ENCODE measurements at places on chromosomes 16 and 17.
A peak's percentile ranks its signal among the peaks of the same experiment; 100 is the strongest.

DNA sequence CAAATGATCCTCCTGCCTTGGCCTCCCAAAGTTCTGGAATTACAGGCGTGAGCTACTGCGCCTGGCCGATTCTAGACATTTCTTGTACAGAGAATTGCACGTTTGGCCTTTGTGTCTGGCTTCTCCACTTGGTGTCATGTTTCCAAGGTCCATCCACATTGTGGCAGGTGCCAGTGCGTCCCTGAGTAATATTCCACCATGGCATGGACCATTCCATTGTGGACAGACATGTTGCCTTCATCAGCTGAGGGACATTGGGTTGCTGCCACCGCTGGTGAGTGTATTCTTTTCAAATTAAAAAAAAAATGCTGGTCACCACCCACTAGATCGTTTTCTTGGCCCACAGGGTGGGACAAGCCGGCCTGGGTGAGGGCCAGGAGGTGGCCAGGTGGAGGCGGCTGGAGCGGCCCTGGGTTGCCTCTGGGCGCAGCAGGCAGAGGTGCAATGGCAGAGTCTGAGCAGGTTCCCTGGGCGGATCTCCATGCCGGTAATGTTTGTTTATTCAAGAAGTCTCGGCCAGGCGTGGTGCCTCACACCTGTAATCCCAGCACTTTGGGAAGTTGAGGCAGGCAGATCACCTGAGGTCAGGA, 274.1 kb downstream of the SEC14L1 start:
- no peak for DNase-seq

GRCh38 chr17:36602030-36602748, 806 bp downstream of the MRM1 start:
- no peak for DNase-seq

- DNase-seq: peak; percentile 20
Observed at GRCh38 chr16:68492543-68493411, 44.5 kb upstream of the SMPD3 start.

DNA sequence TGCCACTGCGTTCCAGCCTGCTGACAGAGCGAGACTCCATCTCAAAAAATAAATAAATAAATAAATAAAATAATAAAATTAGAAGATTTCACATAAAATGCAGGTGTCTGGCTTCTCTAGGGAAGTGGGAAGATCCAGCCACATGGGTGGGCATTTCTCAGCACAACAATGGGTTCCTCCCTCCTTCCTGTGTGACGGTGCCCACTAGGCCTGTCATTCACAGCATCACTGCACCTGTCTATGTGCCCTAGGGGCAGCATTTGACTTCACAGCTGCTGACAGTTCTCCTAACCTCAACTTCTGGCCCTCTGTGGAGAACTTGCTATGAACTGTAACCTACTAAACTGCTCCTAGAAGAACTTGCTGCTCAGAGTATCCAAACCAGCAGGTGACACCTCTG, 3.0 kb downstream of the ABHD15 start:
- no peak for DNase-seq

DNA sequence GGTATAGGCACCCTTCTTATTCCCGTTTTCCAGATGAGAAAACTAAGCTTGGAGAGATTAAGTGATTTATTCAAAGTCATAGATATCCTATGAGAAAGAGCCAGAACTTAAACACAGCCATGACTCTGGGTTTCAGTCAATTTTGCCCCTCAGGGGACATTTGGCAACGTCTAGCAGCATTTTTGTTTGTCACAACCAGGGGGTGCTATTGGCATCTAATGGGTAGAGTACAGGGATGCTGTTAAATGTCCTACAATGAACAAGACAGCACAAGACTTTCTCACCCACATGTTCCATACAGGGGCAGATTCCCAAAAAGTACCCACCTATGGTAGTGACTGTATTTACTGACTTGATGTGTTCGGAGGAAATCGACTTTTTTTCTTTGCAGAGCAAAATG, 4.8 kb upstream of the SHISA9 start:
- DNase-seq: no peak

- DNase-seq: no peak
Observed at GRCh38 chr17:2433696-2434095, 32.8 kb upstream of the MNT start.

DNA sequence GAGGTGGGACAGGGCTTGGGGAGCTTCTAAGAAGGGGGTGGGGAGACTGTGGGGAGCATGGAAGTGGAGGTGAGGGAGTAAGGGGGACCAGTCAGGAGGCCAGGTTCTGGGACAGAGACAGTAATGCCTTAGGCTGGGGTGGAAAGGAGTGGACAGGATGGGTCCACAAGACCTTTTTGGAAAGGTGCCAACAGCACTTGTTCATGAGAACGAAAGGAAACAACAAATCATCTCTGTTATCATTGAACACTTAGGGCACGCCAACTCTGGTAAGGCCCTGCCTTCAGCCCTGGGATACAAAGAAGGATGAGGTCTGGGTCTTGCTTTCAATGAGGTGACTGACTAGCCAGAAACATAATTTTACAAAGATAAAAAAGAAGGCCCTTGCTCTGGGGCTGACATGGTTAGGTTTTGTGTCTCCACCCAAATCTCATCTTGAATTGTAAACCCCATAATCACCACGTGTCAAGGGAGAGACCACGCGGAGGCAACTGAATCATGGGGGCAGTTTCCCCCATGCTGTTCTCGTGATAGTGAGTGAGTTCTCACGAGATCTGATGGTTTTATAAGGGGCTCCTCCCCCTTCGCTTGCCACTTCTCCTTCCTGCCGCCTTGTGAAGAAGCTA, 113.8 kb downstream of the SLC39A11 start:
- no peak for DNase-seq

DNA sequence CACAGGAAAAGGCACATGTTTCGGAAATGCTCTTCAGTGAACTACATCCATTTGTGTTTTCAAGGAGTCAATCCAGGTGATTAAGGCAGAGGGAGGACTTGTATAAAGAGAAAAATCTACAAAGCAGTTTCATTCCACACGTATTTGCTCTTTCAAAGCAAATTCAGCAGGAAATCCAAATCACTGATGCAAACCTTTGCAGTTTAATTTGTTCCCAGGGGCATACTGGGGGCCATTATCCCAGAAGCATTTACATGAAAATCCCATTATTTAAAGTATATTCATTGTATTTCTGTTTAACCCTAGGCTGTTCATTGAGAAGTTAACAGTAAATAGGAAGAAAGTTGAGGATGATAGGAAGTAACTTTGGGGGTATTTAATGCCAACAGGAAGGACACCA, 147.9 kb downstream of the PMP22 start:
- DNase-seq: no peak

GRCh38 chr17:48054238-48055185, 6.4 kb downstream of the NFE2L1 start:
- DNase-seq: peak; percentile 78

- DNase-seq: no peak
Observed at GRCh38 chr16:64225696-64226095, 896.2 kb downstream of the CDH11 start.

GRCh38 chr16:78791011-78791410, 691.6 kb downstream of the WWOX start:
- no peak for DNase-seq

- no peak for DNase-seq
Observed at GRCh38 chr17:2700030-2700490, 11.5 kb downstream of the CLUH start.

DNA sequence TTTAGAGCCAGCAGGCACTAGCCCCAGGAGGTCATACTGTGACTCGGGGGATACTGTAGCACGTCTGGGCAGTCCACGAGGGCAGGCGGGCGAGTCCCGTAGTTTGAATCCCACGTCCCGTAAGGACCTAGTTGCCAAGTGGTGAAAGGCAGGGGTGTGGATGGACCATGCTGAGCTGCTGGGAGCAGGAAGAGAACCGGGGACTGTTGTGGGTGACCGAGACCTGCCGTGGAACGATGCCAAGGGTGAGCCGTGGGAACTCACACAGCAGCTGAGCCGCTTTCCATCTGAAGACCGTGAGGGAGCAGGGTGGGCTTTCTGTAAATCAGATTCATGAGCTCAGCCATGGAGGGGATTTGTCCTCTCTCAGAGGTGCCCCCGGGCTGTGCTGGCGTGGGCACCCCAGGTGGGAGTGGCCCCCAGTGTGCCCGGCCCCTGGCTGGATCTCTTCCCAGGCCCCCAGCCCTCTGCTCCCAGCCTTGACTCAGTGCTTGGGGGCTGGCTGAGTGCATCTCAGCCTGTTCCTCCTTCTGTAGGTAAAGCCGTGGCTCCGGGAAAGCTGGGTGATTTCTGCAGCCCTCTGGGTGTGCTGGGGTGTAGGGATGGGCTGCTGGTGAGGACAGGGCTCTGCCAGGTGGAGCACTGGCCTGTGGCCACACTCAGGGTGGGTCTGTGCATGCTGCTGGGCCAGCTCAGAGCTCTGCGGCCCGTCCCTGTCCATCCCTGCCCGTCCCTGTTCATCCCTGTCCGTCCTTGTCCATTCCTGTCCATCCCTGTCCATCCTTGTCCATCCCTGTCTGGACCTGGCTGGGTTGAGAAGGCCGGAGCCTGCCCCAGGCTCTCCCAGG, 13.6 kb downstream of the ASPSCR1 start:
- no peak for DNase-seq

DNA sequence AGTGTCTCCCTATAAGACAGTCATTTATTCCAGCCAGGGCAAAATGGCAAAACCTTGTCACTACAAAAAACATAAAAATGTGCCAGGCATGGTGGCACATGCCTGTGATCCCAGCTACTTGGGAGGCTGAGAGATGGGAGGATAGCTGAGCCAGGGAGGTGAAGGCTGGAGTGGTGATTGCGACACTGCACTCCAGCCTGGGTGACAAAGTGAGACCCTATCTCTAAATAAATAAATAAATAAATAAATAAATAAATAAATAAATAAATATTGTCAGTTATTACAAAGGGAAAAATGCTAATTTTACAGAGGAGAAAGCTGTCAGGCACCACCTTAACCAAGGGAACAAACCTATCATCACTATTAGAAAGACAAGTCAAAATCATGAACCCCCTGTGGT, 75.5 kb downstream of the STH start:
- DNase-seq: no peak

DNA sequence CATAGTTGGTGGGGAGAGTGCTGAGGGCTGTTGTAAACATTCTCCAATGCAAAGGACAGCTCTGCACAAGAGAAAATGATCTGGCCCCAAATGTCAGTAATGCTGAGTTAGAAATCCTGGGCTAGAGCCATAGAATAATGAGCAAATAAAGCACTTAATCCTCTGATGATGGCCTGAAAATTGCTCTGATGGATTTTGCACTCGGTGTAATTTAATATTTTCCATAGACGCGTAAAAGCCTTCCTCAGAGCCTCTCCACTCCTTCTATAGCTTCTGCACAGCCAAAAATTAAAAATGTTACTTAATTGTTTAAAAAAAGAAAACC, 23.7 kb downstream of the FAM20A start:
- no peak for DNase-seq

DNA sequence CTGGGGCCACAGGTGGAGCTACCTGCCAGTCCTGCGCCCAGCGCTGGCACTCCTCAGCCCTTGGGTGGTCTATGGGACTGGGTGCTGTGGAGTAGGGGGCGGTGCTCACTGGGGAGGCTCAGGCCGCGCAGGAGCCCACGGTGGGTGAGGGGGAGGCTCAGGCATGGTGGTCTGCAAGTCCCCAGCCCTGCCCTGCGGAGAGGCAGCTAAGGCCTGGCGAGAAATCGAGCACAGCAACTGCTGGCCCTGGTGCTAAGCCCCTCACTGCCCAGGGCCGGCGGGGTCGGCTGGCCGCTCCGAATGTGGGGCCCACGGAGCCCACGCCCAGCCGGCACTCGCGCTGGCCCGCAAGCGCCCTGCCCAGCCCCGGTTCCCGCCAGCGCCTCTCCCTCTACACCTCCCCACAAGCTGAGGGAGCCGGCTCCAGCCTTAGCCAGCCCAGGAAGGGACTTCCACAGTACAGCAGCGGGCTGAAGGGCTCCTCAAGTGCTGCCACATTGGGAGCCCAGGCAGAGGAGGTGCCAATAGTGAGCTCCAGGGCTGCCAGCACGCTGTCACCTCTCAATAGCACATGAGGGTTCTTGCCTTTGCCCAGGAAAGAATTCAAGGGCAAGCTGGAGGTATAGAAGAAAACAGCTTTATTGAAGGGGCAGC, 11.0 kb upstream of the EEF2KMT start:
- DNase-seq: no peak

GRCh38 chr17:29136998-29137730, 43.0 kb downstream of the MYO18A start:
- DNase-seq: no peak

- DNase-seq: no peak
Observed at GRCh38 chr16:23420011-23420410, 33.0 kb downstream of the COG7 start.

- peak; percentile 35 for DNase-seq
Observed at GRCh38 chr17:50359998-50360461, 13.0 kb downstream of the MRPL27 start.

DNA sequence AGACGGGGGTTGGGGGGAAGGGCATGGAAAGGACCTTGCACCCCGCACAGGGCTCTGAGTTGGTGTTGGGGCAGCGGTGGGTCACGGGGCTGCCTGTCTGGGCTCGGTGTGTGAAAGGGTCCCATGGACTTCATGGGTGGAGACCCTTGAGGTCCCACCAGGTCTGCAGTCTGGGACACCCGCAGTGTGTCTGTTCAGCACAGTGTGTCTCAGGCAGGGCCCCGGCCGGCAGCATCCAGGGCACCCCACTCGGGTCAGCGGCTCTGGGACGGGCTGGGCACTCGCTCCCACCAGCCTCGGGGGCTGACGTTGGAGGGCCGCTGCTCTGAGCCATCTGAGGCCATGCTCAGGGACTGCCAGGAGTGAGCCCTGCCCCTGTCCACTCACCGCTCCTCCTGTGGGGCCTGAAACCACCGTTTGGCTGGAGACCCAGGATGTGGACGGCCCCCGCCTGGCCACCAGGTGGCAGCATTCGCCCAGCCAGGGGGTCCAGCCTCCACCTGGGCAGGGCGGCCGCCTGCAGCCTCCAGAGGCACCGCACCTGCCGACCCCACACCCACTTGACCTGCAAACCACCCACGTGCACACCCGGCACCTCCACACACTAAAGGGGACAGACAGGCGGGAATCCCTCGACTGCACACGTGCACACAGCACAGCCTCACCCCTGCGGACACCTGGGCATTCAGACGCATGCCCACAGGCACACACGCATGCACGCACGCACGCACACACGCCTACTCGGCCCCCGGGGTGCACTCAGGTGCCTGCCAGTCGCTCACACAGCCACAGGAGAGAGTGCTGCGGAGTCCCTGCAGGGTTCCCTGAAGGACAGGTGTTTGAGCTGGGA, 10.1 kb upstream of the ZFPM1 start:
- DNase-seq: peak; percentile 88

All from right forelimb (tissue), 1 donor.